ENCODE measurements at places on chromosomes 13 and 19. TPM values are rescaled to one million over a fixed set of nuclear protein-coding genes. Genes with fewer than 3 reads are reported as not detected.

The SYNE4 gene
- not detected for total RNA-seq

The PABPC3 gene
- not detected for total RNA-seq

The TMEM145 gene
- not detected for total RNA-seq

DNA sequence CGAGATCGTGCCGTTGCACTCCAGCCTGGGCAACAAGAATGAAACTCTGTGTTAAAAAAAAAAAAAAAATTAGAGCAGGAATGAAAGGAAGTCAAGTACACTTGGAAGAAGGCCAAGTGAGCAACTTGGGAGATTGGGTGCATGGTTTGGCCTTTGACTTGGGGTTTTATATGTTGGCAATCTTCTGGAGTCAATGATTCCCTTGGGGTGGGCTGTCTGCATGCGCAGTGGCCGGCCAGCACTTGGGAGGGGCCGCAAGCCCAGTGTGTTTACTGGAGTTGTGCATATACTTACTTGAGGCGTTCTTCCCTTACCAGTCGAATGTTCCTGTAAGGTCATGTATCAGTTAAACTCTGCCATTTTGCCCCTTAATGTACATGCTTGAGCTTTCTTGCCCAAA lies 103.9 kb downstream of the FAM216B start:
- no peak overlapping the region for H3K27ac ChIP-seq
- H3K27me3 ChIP-seq: no peaks in the 10 kb centered on the region
- H3K4me3 ChIP-seq: no peak overlapping the region
- H3K4me1 ChIP-seq: peaks cover 8% of the 10 kb centered on the region

DNA sequence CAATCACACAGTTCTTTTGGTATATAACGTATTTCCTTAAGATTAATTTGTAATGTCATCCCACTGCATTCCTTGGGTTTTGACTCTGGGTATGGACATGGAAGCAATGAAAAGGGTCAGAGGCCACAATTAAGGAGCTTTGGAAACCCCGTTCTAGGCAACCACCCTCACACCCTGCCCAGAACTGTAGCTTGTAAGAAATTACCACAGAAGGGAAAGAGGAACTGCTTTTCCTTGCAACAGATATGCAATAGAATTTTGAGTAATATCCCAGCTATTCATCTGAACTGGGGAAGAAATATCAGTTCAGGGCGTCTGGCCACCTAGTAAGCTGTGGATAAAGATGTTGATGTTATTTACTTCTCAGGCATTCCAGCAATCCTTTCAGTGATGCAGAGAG lies 985 bp upstream of the CLC start:
- H3K36me3 ChIP-seq: no peaks in the 10 kb centered on the region
- no peaks in the 10 kb centered on the region for H3K4me1 ChIP-seq
- H3K27me3 ChIP-seq: peaks cover 4% of the 10 kb centered on the region
- no peak overlapping the region for H3K27ac ChIP-seq

DNA sequence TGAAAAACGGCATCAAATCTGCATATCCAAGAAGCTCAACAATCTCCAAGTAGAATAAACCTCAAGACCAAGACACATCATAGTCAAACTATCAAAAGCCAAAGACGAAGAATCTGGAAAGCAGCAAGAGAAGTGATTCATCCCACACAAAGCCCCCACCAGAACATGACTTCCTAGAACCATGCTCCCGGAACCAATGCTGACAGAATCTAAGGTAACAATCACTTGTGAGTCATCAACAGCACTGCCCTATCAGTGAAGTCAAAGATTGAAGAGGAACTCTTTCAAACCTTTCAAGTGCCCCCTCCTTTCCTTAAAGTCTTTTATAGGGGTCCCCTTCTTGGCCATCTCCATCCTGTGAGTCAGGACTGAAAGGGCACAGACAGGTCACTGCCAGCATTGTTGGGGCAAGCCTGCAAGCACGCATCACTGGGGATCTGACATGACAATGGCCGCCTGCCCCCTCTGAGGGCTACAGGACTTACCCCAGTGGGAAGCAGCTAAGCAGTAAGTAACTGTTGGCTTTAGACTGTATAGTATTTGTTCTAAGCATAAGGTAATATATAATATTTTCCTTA lies at the start of gene CCDC70:
CCDC70 (plus strand) TSS at position 247 of the 578 bp plus-strand sequence. CDS start 3,443 bp downstream, outside the sequence.
- H3K27me3 ChIP-seq: no peaks in the 10 kb centered on the region
- H3K27ac ChIP-seq: no peak within 1 kb of the TSS
- H3K4me1 ChIP-seq: no peaks in the 10 kb centered on the region
- H3K4me3 ChIP-seq: no peak within 1 kb of the TSS
- no peaks in the 10 kb centered on the region for H3K36me3 ChIP-seq

- H3K4me3 ChIP-seq: no peak overlapping the region
- no peaks in the 10 kb centered on the region for H3K4me1 ChIP-seq
- H3K36me3 ChIP-seq: no peaks in the 10 kb centered on the region
- no peak overlapping the region for H3K27ac ChIP-seq
- no peaks in the 10 kb centered on the region for H3K27me3 ChIP-seq
- no peak for DNase-seq
Observed at GRCh38 chr13:39982745-39983144, 327.3 kb downstream of the COG6 start.

DNA sequence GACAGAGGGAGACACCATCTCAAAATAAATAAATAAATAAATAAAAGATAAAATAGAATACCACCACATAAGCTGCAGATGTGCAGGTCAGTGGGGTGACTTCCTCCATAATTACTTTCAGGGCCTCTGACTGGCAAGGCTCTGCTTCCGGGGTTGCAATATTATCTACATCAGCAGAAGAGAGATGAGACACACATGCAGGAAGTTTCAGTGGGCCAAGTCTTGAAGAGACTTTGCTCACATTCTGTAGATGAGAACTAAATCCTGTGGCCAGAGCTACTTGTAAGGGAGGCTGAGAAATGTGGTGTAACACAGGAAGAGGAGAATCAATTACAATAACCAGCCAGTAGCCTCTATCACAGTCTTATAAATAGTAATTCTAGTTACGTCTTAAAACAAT lies 89.9 kb upstream of the MAB21L1 start:
- no peaks in the 10 kb centered on the region for H3K27me3 ChIP-seq
- no peak overlapping the region for H3K4me3 ChIP-seq
- no peak overlapping the region for H3K27ac ChIP-seq

- no peak overlapping the region for H3K27ac ChIP-seq
- no peaks in the 10 kb centered on the region for H3K36me3 ChIP-seq
- H3K27me3 ChIP-seq: no peaks in the 10 kb centered on the region
- DNase-seq: peak; percentile 7
- peaks cover 26% of the 10 kb centered on the region for H3K4me1 ChIP-seq
Observed at GRCh38 chr13:113849981-113850721, 13.7 kb downstream of the GAS6 start.

All from adrenal gland (tissue), 19 donors.